ENCODE measurements at places on chromosomes 2 and 18. TPM values are rescaled to one million over a fixed set of nuclear protein-coding genes. Genes with fewer than 3 reads are reported as not detected.

GRCh38 chr2:24107336-24107735 lies 15.8 kb downstream of the PFN4 start:
- DNase-seq, result no peak

- DNase-seq, result no peak
These were observed 352.0 kb upstream of the SLC8A1 start for GRCh38 chr2:40803900-40804299.

DNA sequence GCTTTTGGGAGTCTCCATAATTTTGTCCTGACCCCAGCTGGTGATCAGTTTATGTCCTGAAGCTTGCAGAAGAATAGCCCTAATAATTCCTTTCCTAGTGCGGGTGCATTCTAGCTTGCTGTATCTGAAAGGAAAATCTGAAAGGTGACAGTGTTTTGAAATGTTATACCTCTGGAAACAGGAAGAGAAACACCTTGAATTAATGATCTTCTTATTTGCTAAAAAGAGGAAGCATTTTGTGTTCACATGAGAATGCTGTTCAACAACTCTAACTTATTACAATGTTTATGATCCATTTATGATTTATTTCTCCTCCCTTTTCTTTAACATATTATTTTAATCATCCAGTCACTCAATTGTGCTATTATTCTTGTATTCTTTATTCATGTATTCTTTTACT lies 66.9 kb upstream of the CAVIN2 start:
- no peak for DNase-seq

GRCh38 chr2:198385326-198385725 lies 580.9 kb downstream of the PLCL1 start:
- DNase-seq, result no peak

GRCh38 chr2:158773121-158773520 lies 22.0 kb upstream of the DAPL1 start:
- no peak for DNase-seq

KYNU gene
- total RNA-seq, result 2.6 TPM

DNA sequence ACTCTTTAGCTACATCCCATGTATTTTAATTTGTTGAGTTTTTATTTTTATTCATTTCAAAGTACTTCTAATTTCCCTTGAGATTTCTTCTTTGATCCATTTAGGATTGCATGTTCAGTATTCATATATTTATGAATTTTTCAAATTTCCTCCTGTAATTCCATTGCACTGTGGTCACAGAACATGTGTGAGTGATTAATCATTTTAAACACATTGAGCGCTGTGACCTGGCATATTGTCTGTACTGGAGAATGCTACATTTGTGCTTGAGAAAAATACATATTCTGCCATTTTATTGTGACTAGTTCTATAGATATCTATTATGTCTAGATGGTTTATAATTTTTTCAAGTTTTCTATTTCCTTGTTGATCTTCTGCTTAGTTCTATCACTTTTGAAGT lies 353.7 kb downstream of the RAD51AP2 start:
- DNase-seq, result no peak

CIB4 gene
- total RNA-seq, result not detected

DNA sequence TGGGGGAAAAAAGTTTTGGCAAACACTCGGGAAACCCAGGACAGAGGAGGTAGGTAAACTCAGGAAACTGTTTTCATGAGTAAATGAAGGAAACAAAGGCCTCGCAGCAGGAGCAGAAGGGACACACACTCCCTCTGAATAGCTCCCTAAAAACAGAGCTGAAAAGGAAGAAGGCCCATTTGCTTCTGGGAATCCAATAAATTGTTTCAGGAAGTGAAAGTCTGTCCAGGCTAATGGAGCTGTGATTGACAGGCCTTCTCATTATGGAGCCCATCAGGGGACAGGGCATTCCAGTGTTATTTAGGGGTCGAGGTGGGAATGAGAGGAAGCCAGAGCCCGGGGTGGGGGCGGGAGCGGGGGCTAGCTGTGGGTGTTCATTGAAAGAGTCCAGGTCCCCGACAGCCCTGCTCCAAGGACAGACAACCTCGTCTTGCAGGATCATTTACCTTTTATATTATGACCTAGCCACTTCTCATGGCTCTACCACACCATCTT lies 81.2 kb downstream of the GBX2 start:
- DNase-seq, result no peak

CPS1 gene
- total RNA-seq, result 1.3 TPM

SMAD2 gene
- 71.2 TPM for total RNA-seq

SULT1C4 gene
- total RNA-seq, result 0.69 TPM

DNA sequence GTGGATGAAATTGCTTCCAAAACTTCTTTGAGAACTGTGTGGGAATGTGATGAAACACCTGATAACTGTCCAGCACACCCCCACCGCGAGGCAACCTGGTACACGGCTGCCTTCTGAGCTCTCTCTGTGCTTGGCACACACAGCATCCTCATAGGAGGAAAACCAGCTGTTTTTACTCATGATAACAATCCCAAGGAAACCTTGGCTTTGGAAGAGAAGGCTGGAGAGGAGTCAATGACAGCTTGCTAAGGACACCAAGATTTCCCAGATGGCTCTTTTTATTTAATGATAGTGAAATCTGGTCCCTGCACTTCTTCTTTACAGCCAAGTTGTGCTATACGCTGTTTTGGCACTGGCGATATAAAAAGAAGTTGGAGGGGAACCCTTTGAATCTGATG lies 232.5 kb upstream of the FN1 start:
- DNase-seq, result no peak

ALLC gene
- not detected for total RNA-seq

GRCh38 chr2:48844417-48845155 lies 89.1 kb upstream of the LHCGR start:
- no peak for DNase-seq

GRCh38 chr2:179580378-179581146 lies 280.9 kb downstream of the ZNF385B start:
- DNase-seq, result no peak

- peak; percentile 55 for DNase-seq
These were observed 138.5 kb downstream of the MEIS1 start for GRCh38 chr2:66573416-66573815.

DNA sequence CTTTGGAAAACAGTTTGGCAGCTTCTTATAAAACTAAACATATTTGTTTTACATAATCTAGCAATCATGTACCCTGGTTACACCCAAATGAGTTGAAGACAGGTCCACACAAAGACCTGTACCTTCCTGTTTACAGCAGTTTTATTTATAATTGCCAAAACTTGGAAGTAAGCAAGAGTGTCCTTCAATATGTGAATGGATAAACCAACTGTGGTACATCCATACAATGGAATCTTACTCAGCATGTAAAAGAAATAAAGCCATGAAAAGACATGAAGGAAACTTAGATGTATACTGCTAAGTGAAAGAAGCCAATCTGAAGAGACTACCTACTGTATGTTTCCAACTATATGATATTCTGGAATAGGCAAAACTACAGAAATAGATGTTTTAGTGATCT lies 23.7 kb downstream of the ORC4 start:
- no peak for DNase-seq

RAB6C gene
- total RNA-seq, result not detected

ABCG8 gene
- total RNA-seq, result not detected

DNA sequence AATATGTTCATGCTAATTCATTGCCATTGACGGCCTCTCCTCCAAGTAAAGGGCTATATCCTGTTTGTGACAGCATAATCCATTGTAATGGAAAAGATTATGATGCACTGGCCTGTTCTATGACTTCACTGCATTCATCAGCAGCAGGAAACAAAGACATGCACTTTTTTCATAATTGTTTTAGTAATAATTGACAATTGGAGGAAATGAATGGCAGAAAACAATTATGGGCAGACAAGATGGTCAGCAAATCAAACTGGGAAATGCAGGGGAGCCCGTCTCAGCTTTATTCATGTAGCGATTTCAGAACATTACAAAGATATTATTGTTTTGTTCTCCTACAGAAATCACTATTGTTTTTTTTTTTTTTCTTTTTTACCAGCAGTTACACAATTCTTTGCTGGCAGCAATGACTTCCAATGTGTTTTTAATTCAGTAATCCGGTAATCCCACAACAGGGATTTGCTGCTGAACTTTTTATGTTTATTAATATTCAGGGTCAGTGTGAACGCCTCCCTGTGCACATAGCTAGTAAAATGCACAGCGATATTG lies 33.8 kb upstream of the RASGRP3 start:
- DNase-seq, result no peak

- no peak for DNase-seq
These were observed 40.6 kb upstream of the INHBB start for GRCh38 chr2:120305296-120305695.

NFU1 gene
- total RNA-seq, result 19.8 TPM

DNA sequence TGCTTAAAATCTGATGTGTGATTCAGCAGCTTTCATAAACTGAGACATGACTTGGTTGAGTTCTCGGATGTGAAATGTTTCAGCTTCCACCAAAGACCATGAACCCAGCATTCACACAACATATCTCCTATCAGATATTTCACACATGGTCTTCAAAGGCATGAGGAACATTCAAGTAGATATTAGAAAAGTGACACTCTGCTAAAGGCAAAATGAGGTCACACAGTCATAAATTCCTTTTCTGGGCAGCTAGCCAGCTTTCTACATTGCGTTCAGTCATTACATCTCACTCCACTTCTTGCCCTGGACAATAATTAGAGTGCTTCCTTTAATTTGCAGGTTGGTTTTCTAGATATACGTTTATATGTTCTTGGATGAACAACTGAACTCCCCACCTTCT lies 96.7 kb downstream of the GAREM1 start:
- no peak for DNase-seq

TUBB6 gene
- 18.0 TPM for total RNA-seq

DNA sequence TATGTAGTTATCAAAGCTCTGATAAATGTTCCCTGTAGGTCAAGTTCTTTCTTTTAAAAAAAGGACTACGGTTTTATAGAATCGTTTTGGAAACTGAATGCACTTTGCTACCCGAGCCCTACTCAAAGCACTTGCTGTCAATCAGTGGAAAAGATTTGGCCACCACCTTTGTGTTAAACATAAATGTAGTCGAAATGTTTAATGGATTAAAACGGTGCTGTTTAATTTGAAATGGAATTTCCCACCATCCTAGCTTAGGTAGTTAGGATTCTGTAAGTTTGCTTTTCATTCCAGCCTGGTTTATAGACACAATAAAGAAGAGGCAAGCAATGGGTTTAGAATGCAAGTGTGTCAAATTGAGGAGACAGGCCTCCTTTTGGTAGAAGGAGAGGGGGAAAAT lies 69.4 kb upstream of the MMADHC start:
- no peak for DNase-seq

FZD7 gene
- total RNA-seq, result 2.7 TPM

CROCC2 gene
- not detected for total RNA-seq

DNA sequence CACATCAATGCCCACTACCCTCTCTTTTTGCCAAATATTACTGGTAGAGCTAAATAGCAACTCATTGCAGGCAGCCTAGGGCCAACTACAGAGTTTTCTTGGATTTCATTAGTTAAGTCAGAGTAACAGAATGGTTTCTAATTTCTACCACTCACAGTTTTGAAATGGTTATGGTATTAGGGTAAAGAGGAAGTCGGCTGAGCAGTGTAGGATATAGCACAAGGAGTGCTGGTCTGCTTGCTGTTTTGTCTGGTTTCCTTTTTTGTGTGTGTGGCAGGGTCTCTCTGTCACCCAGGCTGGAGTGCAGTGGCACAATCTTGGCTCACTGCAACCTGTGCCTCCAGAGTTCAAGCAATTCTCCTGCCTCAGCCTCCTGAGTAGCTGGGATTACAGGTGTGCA lies 289.2 kb upstream of the CCDC68 start:
- no peak for DNase-seq

- DNase-seq, result no peak
These were observed 18.7 kb downstream of the SMIM21 start for GRCh38 chr18:75408554-75409506.

ANKRD30B gene
- total RNA-seq, result 0.38 TPM

- DNase-seq, result no peak
These were observed 137.8 kb upstream of the SKOR2 start for GRCh38 chr18:47389210-47389609.

DNA sequence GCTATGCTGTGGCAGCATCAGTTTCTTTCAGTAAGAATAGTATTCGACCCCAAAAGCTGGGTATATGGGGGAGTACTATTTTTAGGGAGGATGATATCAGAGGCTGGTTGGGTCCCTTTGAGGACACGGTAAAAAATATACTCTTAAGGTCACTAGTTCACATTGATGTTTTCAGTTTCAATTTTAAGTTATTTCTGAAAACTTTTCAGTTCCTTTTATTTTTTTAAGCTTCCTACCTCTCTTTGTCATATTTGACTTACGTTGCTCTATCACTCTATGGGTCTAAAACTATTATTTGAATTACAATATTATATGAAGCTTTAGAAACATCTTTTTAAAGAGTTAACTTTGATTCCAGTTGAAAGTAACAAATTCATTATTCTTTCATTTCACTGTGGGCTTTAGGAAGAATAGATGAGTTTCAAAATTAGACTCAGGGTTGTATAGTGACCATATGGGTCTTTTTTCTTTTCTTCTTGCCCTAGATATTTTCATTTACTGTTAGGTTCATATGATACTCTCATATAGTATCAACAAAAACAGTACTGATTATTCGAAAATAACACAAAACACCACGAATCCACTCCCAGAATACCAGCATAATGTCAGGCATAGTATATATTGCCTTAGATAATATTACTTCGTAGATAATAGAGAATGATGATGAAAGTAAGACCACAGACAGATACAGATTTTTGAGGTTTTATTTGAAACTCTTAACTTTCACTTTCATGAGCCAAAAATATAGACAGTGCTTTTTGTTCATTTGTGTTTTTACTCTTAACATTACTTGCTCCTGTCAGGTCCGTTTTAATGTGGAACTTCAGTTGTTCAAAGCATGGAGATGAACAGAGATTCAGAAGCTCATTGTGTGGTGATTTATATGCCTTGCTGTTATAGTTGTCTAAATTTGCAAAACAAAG lies 9.8 kb downstream of the RMDN2 start:
- no peak for DNase-seq

- no peak for DNase-seq
These were observed 234.9 kb upstream of the SMAD7 start for GRCh38 chr18:49185623-49186022.

GRCh38 chr2:23386339-23387220 lies 1.6 kb downstream of the KLHL29 start:
- DNase-seq, result peak; percentile 68

DNA sequence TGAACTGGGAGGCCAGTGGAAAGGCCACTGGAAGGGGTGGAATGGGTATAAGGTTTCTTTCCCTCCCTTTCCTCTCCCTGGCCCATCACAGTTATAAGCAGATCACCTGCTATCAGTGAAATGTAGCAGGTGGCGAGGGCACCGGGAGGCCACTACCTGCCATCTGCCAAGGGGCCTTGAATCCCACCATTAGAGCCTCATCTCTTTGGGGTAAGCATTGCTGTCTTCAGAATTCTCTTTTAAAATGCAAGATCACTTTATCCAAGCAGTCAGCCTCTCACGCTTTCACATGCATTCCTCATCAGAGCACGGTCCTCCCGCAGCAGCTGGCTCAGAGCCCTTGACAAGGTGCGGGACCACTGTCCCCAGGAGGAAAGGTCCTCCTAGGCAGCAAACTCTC lies 268.5 kb downstream of the CELF4 start:
- DNase-seq, result no peak

LRP1B gene
- total RNA-seq, result 0.22 TPM

SCN1A gene
- 0.06 TPM for total RNA-seq
